ENCODE measurements at places on chromosomes 2 and 18.

GRCh38 chr2:10267036-10267435 is 35.7 kb upstream of the HPCAL1 start:
- H3K27ac ChIP-seq, result no peak overlapping the region
- DNase-seq, result no peak
- no peak overlapping the region for H3K4me3 ChIP-seq
- no peaks in the 10 kb centered on the region for H3K36me3 ChIP-seq
- H3K27me3 ChIP-seq, result no peaks in the 10 kb centered on the region

GRCh38 chr2:206572725-206573124 is 69.6 kb upstream of the FAM237A start:
- H3K4me1 ChIP-seq, result no peaks in the 10 kb centered on the region
- DNase-seq, result no peak
- H3K27me3 ChIP-seq, result no peaks in the 10 kb centered on the region
- H3K27ac ChIP-seq, result no peak overlapping the region
- H3K36me3 ChIP-seq, result no peaks in the 10 kb centered on the region
- no peak overlapping the region for H3K4me3 ChIP-seq

DNA sequence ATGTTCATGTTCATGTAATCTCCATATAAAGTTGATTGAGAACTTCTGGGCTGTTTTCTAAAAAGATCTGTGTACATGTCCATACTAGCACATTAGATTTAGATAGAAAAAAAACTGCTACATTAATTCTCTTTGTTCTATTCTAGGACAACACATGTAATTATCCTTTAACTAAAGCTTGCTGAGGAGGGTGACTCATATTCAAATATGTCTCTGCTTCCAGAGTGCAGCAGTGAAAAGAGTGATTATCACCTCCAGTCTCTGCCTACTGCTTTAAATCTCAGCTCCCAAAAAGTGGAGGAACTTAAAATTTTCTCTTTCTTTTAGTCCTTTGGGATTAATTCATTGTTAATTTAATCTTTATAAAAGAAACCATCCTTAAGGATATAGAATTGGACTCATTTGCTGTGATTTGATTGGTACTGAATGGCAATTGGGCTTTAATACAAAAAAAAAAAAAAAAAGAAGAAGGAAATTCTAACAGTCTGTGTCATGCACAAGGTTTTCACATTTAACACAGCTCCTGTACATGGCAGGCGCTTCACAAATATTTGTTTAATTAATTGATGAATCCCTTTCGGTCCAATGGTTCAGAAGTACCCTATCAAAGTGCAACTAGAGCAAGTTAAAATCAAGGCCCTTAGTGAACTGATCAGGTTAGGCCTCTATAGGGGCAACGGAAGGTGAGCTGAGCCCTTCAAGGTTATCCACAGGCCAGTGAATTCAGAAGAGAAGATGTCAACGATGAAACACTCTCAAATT is 214.0 kb upstream of the KCNJ3 start:
- H3K4me3 ChIP-seq, result no peak overlapping the region
- no peaks in the 10 kb centered on the region for H3K27me3 ChIP-seq
- H3K36me3 ChIP-seq, result no peaks in the 10 kb centered on the region
- no peak overlapping the region for H3K27ac ChIP-seq

DNA sequence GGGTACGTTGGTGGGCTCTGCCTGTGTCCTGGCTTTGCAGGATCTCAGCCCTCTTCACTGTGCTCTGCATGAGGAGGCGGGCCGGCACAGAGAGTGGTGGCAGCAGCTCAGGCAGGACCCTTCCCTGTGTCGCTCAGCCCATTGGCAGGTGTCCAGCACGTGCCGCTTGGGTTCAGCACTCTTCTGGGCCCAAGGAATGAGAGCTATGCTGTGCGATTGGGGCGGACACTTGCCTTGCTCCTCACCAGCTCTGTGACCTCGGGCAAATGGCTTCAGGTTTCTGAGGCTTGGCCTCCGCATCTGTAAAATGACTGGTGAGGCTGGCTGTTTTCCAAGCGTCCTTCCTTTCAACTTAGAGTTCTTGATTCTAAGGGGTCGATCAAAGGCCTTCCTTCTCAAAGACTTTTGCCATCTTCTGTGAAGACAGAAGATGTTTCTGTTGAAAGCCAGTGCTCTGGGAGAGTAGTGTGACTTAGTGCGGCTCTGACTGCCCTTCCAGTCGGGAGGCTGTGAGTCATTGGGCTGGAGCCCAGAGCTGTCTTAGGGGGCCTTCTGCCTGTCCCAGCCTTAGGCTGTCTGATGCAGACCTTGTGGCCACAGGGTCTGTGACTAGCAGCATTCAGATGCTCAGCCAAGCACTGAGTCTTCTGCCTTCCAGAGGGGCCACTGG is 35.6 kb downstream of the GLI2 start:
- no peak overlapping the region for H3K4me3 ChIP-seq
- no peak for DNase-seq
- no peaks in the 10 kb centered on the region for H3K36me3 ChIP-seq
- peaks cover 2% of the 10 kb centered on the region for H3K27me3 ChIP-seq

- H3K36me3 ChIP-seq, result no peaks in the 10 kb centered on the region
- no peak overlapping the region for H3K4me3 ChIP-seq
- H3K4me1 ChIP-seq, result no peaks in the 10 kb centered on the region
Observed at GRCh38 chr2:22003270-22003669, 879.5 kb downstream of the TDRD15 start.

GRCh38 chr2:40546439-40547191 is 94.7 kb upstream of the SLC8A1 start:
- no peak overlapping the region for H3K4me3 ChIP-seq
- no peak for DNase-seq
- H3K4me1 ChIP-seq, result no peaks in the 10 kb centered on the region
- no peaks in the 10 kb centered on the region for H3K36me3 ChIP-seq

- no peaks in the 10 kb centered on the region for H3K36me3 ChIP-seq
- no peaks in the 10 kb centered on the region for H3K4me1 ChIP-seq
- no peak overlapping the region for H3K4me3 ChIP-seq
- DNase-seq, result no peak
- peaks cover 9% of the 10 kb centered on the region for H3K27me3 ChIP-seq
Observed at GRCh38 chr2:36708041-36708741, 11.7 kb downstream of the VIT start.

DNA sequence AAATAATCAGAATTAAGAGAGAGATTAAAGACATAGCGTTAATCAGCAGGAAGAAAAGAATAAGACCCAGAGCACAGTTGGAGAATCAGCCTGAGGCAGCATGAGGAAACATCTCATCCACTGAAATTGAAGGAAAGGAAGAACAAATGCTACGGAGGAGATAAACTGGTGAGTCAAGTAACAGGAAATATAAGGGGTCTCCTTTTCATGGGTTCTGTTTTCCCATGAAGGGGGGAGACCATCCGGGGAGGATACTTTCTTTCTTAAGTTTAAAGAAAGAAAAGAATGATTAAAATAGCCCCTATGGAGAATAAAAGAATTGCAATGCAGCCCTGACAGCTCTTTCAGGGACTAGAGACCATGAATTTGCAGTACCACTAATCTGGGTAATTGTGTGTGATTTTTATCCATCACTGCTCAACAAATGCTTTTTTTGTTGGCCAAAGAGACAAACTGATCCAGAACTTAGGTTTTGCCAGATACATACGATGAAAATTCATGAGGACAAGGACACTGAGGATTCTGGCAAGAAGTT is 17.7 kb downstream of the ROCK2 start:
- H3K27ac ChIP-seq, result no peak overlapping the region
- no peak for DNase-seq
- H3K36me3 ChIP-seq, result no peaks in the 10 kb centered on the region

GRCh38 chr2:194363295-194363694 is 1293.7 kb upstream of the SLC39A10 start:
- no peaks in the 10 kb centered on the region for H3K36me3 ChIP-seq
- H3K27ac ChIP-seq, result no peak overlapping the region
- no peak for DNase-seq
- no peak overlapping the region for H3K4me3 ChIP-seq

GRCh38 chr2:42072349-42073118 is 24.7 kb downstream of the PKDCC start:
- no peaks in the 10 kb centered on the region for H3K4me1 ChIP-seq
- no peak for DNase-seq
- no peaks in the 10 kb centered on the region for H3K36me3 ChIP-seq
- no peak overlapping the region for H3K4me3 ChIP-seq

GRCh38 chr18:13463526-13464210 is 245.1 kb downstream of the LDLRAD4 start:
- peaks cover 50% of the 10 kb centered on the region for H3K4me1 ChIP-seq
- H3K27ac ChIP-seq, result peak overlapping the region; percentile 93

GRCh38 chr2:124810132-124810531 is 785.0 kb downstream of the CNTNAP5 start:
- no peak for DNase-seq
- H3K27me3 ChIP-seq, result no peaks in the 10 kb centered on the region
- no peak overlapping the region for H3K27ac ChIP-seq
- H3K36me3 ChIP-seq, result no peaks in the 10 kb centered on the region
- no peaks in the 10 kb centered on the region for H3K4me1 ChIP-seq

- no peaks in the 10 kb centered on the region for H3K27me3 ChIP-seq
- H3K36me3 ChIP-seq, result peaks cover 8% of the 10 kb centered on the region
- peak overlapping the region; percentile 7 for H3K27ac ChIP-seq
- H3K4me1 ChIP-seq, result peaks cover 54% of the 10 kb centered on the region
- DNase-seq, result no peak
Observed at GRCh38 chr2:136005462-136006196, 20.2 kb upstream of the DARS1 start.

- H3K4me1 ChIP-seq, result peaks cover 15% of the 10 kb centered on the region
- no peaks in the 10 kb centered on the region for H3K27me3 ChIP-seq
- H3K4me3 ChIP-seq, result no peak overlapping the region
- no peak overlapping the region for H3K27ac ChIP-seq
Observed at GRCh38 chr18:46423226-46423805, 233.7 kb downstream of the LOXHD1 start.

- H3K36me3 ChIP-seq, result no peaks in the 10 kb centered on the region
- H3K27ac ChIP-seq, result no peak overlapping the region
- H3K27me3 ChIP-seq, result no peaks in the 10 kb centered on the region
- peaks cover 9% of the 10 kb centered on the region for H3K4me1 ChIP-seq
- no peak for DNase-seq
Observed at GRCh38 chr2:138237667-138238384, 263.7 kb upstream of the SPOPL start.

Measured in activated naive CD8-positive, alpha-beta T cell treated with anti-CD3 and anti-CD28 coated beads, Interleukin-2, amount 50 U/mL, for 24 hours (primary cell).